ENCODE measurements at places on chromosomes 4 and X.
A peak's percentile ranks its signal among the peaks of the same experiment; 100 is the strongest.

- peak; percentile 4 for DNase-seq
Measured at GRCh38 chrX:125436855-125437254, 117.2 kb downstream of the TEX13C start.

DNA sequence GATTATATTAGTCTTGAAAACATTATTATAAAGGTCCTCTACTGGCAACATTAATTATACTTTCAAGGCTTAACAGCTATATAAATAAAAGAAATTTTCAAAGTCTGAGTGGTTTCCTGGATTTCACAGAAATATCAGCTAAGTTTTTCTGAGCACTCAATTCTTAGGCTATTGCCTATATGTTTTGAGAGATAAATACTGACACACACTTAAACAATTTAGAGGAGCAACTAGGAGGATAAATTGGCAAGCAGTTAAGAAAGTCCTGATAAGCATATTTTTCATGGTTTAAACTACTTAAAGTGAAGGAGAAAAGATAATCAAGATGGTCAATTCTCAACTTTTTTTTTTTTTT, 2.7 kb upstream of the MGARP start:
- no peak for DNase-seq

GRCh38 chr4:123622572-123622971, 226.0 kb downstream of the SPRY1 start:
- no peak for DNase-seq

DNA sequence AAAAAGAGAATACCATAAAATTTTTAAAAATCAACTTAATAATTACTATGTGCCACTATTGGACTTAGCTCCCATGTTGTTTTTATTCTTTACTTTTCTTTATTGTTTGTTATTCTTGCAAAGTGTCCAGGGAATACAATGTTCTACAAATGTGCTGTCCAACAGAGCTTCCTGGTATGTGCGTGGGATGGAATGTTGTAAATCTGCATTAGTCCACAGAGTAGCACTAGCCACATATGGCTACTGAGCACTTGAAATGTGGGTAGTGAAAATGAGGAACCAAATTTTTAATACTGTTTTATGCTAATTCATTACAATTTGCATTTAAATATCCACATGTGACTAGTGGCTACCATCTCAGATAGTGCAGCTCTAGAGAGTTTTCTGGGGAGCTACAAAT, 14.3 kb upstream of the CORIN start:
- DNase-seq: peak; percentile 47

DNA sequence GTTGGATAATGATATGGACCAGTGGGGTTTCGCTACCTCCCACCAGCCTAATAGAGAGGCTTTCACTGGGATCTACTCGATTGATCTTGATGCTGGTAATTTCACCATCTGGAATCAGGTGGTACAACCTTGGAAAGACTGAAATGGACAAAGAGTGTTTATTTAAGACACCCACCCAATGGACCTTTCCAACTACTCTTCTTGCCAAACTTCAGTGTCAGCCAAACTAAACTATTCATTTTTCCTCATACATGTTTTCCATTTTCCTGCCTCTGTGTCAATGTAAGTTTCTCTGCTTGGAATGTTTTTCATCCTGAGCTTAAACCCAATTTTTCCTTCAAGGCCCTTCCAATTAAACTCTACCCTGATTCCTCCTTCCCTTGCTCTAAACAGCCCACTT, 92.6 kb downstream of the LNX1 start:
- no peak for DNase-seq

- DNase-seq: no peak
Measured at GRCh38 chr4:148059617-148060180, 327.8 kb downstream of the ARHGAP10 start.

- no peak for DNase-seq
Measured at GRCh38 chr4:138413273-138413672, 171.1 kb upstream of the SLC7A11 start.

GRCh38 chr4:159048166-159048886, 54.6 kb upstream of the RAPGEF2 start:
- no peak for DNase-seq

DNA sequence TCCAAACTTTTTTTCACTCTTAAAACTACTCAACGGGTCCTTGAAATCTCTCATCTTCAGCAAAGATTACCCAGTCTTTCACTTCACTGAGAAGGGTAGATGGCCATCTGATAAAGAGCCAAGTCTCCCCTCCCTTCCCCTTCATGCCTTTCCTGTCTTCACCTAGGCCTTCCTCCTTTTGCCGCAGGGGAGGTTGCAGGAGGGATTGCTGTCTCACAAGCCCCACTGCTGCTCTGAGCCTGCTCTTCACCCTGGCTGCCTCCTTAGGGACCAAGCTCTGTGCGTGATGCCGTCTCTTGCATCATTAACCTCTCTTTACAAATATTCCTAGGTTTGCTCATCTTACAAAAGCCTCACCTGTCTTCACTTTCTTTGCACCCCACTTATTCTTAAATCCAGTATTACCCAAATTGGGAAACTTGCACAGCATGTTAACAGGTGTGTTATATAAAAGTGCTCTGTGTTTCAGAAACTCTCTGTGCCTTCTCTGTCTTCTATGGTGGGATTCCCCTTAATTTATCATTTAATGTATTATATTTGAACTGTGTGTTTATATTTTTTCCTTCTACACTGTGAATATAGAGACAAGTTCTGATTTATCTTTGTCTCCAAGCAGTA, 3.8 kb downstream of the ZFX start:
- no peak for DNase-seq

DNA sequence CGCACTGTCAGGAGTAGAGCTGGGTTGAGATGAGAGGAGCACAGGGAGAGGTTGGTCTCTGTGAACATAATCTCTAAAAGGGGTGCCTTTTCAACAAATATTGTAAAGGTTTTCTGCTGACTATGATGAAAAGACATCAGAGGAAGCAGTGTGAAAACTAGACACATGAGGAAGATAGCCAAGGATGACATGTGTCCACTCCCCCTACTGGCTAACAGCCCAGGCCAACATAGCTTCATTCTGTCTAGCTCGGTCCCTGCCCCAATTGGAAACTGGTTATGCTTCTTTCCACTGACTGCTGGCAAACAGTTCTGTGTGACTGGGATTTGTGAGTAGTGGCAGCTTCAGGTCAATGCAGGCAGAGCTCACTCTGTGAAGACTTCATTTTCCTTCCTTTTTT, 115.4 kb upstream of the ESX1 start:
- no peak for DNase-seq

DNA sequence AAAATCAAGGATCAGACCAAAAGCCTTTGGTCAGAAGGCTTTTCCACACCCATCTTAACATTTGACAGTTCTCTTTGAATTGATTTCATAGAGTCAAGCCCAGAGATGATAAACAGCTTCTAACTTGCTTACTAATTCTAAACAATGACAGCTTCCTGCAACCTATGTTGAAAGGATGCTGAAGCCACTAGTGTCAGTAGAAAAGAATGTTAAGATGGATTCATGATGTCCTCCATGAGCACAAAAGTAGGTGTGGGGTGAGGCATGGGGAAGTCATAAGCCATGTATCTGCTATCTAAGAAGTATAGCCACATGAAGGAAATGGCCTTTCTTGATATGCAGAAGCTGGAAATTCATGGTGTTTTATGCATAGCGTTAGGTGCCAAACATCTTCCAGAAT, 269.3 kb downstream of the DHX15 start:
- no peak for DNase-seq

DNA sequence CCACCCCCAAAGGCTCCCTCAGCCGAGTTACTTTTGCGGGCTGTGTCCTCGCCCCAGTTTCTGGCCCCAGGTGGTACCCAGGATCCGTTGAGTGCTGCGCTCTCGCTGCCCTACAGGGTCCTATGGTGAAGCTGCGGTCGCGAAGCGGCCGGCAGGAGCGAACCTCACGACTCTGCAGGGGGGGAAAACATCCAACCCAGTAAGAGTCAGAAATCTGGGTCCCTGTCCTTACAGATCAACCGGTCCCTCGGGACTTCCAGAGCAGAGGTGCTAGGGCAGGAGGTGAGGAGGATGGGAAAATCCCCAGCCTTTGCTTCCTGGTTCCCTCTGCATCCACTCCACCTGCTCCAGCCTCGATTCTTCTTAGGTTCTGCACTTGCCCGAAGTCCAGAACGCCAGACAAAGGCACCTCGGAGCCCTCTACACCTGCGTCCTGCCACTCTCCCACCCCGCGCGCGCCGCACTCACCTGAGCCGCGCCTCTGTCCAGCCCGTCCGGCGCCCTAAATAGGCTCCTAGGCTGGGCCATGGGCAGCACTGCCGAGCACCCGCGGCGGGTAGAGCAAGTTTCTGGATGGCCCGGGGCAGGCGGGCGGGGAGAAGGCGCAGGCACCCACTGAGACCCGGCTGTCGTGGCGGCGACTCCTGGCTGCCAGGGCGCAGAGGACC, at the start of gene HS3ST1:
Gene HS3ST1 (minus strand): TSS at position 664 of the 668 bp plus-strand sequence. CDS start 28,889 bp downstream, outside the sequence.
- no peak for DNase-seq

DNA sequence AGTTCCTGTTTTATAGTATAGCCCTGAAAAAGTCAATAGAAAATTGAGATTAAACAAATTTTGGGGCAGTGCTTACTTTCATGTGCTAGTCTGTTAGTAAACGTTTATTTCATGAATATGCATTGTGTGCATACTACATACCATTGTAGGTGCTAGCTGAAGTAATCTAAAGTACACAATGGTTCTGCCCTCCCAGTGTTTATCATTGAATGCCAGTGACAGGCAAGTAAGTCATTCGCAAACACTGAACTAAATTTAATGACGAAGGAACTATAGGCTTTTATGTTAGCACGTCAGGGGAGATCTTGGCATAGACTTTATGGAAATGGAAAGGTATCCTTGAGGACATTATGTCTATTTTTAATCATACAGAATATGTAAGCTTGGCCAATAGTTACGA, 426.9 kb upstream of the EPHA5 start:
- no peak for DNase-seq

DNA sequence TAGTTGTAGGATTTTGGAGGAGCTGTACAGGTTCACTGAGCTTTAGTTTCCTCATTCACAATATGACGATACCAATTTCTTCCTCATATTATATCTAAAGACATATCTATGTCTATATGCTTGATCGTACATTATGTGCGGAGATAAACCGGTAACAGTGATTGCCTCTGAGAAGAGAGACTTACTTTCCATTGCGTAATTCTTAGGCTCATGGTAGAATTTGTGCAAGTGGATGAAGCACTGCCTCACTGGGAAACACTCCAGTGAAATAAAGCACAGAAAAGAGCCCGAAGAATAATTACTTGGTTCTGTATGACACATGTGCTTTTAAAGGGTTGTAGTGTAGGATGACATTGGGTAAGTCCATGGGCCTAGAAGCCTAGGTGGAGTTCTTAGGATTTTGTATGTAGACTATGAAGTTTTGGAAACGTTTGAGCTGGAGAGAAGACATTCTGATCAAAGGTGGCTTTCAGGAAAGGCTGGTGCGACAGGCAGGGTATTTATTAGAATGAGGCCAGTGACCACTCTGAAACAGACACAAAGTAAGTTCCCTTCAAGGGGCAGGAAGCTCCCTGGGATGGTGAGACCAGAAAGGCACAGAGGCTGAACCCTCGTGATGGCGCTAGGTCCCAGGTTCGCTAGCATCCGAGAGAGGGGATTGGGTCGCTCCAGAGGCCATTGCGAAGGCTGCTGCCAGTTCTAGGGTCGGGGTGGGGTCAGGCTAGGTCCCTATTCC, 649 bp upstream of the VBP1 start:
- no peak for DNase-seq

All from fibroblast of skin of left quadriceps (primary cell).